ENCODE measurements at places on chromosomes 1 and 21.
A peak's percentile ranks its signal among the peaks of the same experiment; 100 is the strongest.

DNA sequence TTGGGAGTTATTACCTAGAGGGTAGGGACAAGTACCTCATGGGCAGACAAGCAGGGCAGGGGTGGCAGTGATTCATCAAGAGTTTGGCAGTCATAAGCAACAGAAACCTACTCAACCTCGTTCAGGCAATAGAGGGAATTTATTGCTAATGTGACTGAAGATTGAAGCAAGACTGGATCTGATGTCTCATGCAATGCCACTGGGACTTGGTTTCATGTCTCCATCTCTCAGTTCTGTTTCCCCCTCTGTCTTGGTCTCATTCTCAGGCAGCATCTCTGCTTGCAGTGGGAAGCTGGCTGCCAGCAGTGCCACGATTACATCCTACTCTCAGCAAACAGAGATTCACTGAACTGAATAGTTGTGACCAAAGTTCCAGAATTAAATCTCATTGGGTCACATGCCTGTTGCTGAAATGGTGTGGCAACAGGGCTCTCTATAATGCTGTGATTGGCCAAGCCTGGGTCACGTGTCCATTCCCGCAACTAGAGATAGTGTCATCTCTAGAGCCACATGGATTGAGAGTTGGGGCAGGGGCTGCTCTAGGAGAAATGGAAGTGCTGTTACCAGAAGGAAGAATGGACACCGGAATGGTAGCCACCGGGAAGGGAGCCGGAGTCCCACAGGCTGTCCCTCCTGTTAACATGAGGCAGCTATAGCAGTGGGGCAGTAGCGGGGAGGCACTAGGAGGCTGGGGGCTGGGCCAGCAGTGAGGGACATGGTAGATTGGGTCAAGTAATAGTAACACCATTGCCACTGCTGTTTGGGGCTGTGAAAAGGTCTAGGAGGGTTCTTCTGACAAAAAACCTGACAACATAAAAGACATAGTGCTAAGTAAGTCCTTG is 3.9 kb upstream of the CDC42 start:
- no peak for DNase-seq

DNA sequence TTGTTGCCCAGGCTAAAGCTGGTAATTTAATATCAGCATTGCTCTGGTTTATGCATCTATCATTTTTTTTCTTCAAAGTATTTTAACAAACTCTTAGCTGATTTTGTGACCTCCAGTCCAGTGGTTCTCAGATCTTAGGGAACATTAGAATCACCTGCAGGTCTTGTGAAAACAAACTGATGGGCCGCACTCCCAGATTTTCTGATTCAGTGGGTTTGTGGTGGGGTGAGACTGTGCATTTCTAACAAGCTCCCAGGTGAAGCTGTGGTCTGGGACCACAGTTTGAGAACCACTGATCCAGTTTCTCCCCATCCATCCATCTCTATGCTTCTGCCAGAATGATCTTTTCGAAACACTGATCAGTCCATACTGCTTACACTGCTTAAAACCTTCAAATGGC is 305.7 kb upstream of the USP24 start:
- DNase-seq, result no peak

GRCh38 chr1:151242442-151242841 is 12.1 kb upstream of the PSMD4 start:
- DNase-seq, result no peak

GRCh38 chr1:106289265-106289928 is 767.1 kb upstream of the PRMT6 start:
- no peak for DNase-seq

DNA sequence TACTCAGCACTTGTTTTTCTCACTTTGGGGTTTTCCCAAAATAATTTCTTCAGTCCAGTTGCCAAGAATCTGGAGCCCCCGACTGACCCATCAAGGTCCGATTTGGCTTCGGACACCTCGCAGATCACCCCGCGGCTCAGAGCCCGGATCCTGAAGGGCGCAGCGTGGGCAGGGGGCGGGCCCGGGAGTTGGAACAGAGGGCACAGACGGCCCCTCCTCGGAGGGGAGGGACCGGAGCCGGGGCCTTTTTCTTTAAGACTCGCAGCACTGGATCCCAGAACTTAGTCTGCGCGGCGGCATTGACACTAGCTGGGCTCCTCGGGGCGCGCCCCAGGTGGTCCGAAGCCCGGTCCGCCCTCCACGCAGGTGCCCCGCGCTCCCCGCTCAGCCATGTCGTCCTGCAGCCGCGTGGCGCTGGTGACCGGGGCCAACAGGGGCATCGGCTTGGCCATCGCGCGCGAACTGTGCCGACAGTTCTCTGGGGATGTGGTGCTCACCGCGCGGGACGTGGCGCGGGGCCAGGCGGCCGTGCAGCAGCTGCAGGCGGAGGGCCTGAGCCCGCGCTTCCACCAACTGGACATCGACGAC is at the start of gene CBR3:
Gene CBR3 (plus strand): TSS at position 277 of the 588 bp plus-strand sequence. CDS start 114 bp downstream, at position 391.
- DNase-seq, result peak; percentile 49

DNA sequence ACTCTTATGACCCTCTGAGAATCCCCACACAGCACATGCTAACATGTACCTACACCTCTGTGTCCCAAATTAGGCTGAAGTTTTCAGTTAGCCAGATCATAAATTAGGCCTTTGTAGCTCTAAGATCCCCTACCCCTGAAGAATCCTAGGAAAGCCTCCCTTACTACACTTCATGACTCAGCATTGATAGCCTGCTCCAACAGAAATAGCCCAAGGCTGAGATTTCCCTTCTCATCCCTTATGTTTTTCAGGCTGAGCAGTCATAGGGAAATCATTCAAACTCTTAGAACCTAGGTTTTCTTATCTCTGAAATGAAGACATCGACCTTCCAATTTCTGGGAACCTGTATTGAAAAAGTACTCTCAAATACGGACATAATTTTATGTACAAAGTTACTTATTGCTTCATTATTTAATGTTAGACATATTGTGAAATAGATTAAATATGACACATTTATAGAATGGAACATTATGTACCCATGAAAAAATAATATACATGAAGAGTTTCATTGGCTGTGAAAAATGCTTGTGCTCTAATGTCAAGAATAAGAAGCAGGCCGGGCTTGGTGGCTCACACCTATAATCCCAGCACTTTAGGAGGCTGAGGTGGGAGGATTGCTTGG is 122.4 kb upstream of the UBE2U start:
- DNase-seq, result peak; percentile 38

GRCh38 chr1:2337081-2337480 is 54.3 kb downstream of the MORN1 start:
- DNase-seq, result no peak

- DNase-seq, result no peak
Observed at GRCh38 chr1:173050865-173051264, at the start of gene TNFSF18. TSS of gene TNFSF18 (minus strand) at chr1:173050941. CDS start at chr1:173050896, 45 bp downstream.

DNA sequence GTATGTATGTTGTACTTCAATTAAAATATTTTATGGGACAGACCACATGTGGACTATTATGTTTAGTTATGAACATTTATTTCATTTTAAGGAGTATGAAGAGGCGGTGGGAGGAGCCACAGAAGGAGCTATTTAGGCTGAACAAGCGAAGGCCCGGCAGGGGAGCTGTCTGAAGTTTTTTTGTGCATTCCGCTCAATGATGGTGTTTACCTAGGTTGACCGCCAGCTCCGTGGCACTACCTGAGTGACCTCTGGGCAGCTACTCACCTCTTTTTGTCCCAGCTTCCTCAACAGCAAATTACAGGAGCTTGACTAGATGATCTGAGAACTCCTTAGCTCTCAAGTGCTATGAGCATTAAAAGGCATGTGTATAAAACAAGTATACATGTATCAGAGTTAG is 32.7 kb upstream of the C1orf198 start:
- DNase-seq, result no peak

DNA sequence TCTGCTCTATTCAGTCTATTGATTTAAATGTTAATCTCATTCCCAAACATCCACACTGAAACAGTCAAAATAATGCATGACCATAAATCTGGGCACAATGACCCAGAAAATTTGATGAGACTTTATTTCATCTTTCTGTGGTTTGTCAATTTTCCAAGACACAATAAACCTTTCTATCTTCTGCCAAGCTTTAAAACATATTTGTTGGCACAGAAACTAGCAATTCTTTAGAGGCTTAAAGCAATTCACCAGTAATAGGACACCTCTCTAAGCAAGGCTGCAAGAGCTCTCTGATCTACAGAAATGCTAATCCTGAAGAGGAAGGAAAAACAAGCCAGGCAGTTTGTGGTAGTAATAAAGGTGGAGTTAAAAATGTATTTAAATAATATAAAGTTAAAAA is 113.7 kb downstream of the FCRL5 start:
- DNase-seq, result no peak

DNA sequence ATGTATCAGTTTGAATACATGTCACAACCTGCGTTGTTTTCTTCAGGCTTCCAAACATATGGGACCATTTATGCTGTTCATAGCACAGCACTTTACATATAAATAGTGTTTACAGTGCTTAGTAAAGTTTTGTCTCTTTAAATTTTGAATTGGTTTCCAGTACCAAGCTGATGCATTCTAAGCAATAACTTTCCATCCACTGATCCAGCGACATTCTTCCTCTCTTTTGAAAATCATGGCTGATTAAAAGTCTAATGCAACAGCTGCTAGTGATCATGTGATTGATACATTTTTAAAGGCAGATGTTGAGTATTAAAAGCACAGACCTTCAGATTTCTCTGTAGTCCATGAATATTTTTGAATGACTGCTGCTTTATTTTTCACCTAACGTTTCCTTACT is 154.9 kb downstream of the PTPRC start:
- DNase-seq, result no peak

DNA sequence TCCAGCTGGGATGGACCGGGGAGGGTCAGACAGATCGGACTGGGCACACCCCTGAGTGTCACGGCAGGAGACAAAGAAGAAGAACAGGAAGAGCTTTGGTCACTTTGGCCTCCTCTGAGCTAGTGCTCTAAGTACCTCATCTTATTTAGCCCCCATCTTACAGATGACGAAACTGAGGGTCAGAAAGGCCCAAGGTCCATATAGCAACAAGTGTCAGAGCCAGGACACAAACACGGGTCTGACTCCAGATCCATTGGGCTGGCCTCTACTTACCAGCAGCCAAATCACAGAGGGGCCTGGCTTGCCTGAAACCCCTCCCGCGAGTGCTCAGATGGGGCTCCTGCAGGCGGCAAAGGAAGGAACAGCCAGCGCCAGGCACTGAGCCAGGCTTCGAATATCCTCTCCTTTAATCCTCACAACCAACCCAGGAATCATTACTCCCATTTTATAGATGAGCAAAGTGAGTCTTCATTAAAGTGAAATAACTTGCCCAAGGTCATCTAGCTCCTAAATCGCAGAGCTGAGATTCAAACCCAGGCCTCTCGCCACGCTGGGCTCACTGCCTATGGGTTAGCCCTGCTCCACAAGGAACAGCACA is 25.7 kb upstream of the SELENON start:
- DNase-seq, result no peak

DNA sequence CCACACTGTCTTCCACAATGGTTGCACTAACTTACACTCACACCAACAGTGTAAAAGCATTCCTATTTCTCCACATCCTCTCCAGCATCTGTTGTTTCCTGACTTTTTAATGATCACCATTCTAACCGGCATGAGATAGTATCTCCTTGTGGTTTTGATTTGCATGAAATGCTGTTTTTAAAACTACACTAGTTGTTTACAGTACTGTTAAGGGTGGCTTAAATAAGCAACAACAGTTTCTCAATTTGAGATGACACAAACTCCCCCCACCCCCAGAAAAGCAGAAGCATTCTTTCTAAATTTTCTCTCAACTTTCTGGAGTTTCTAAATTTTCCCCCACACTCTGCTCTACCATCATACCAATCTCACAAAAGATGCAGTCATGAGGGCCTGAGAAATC is 7.1 kb upstream of the SLAMF7 start:
- no peak for DNase-seq

GRCh38 chr1:43582162-43582566 is 51.5 kb downstream of the PTPRF start:
- DNase-seq, result peak; percentile 88

GRCh38 chr1:9730096-9730901 is 78.8 kb downstream of the PIK3CD start:
- DNase-seq, result no peak

GRCh38 chr1:213987927-213988506 is at the start of gene PROX1:
TSS of gene PROX1 (plus strand) at chr1:213987973. CDS start at chr1:213996536, 8,563 bp downstream.
- DNase-seq, result no peak

GRCh38 chr1:227234998-227235405 is 83.3 kb downstream of the CDC42BPA start:
- DNase-seq, result no peak

GRCh38 chr1:24910751-24911650 is 19.1 kb downstream of the RUNX3 start:
- DNase-seq, result no peak

- no peak for DNase-seq
Observed at GRCh38 chr1:62903982-62904855, 120.3 kb downstream of the ATG4C start.

DNA sequence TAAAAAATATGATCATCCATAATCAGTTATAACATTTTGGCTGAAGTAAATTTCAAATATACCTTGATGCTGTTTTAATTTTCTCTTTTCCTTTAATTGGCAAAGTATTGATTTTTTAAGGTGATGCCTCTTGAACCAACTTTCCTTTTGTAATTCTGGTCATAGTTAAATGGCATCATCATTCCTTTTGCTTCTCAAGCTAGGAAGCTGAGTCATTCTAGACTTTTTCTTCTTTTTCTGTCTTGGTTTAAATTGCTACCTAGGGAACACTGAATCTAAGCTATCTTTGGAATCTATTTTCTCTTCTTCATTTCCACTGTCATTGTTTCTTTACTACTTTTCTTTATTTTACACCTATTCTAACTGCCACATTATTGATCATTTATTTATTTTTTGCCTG is 162.7 kb downstream of the HMCN1 start:
- DNase-seq, result no peak

DNA sequence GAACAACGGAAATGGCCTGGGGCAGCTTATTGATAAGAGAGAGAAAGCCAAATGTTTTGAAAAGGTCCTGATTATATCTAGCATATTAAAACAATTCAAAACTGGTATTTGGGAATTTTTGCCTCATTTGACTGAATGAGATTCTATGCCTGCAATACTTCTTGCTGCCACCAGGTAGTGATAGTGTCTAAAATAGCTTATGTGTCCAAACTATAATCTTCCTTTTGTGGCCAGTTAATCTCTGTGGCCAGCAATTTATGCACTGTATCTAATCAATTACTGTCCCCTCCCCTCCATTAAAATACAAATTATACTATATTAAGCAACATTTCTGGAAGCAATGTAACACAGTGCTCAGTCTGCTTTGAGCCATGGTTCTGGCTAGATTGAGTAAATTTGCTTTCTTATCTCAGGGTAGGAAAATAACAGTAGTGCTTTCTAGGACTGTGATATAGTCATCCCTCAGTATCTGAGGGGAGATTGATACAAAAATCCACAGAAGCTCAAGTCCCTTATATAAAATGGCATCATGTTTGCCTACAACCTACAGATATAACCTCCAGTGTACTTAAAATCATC is 91.8 kb downstream of the FOXD2 start:
- DNase-seq, result no peak

GRCh38 chr1:151106894-151107293 is 36.3 kb downstream of the GABPB2 start:
- DNase-seq, result peak; percentile 6

GRCh38 chr1:156721535-156721934 is 6.7 kb upstream of the METTL25B start:
- DNase-seq, result no peak

GRCh38 chr1:176211396-176212165 is 4.5 kb upstream of the COP1 start:
- no peak for DNase-seq

Data from T1000 (cell line).